ENCODE measurements at places on chromosomes 2 and 18.

- DNase-seq, result no peak
Measured at GRCh38 chr18:505483-506122, 5.1 kb upstream of the COLEC12 start.

DNA sequence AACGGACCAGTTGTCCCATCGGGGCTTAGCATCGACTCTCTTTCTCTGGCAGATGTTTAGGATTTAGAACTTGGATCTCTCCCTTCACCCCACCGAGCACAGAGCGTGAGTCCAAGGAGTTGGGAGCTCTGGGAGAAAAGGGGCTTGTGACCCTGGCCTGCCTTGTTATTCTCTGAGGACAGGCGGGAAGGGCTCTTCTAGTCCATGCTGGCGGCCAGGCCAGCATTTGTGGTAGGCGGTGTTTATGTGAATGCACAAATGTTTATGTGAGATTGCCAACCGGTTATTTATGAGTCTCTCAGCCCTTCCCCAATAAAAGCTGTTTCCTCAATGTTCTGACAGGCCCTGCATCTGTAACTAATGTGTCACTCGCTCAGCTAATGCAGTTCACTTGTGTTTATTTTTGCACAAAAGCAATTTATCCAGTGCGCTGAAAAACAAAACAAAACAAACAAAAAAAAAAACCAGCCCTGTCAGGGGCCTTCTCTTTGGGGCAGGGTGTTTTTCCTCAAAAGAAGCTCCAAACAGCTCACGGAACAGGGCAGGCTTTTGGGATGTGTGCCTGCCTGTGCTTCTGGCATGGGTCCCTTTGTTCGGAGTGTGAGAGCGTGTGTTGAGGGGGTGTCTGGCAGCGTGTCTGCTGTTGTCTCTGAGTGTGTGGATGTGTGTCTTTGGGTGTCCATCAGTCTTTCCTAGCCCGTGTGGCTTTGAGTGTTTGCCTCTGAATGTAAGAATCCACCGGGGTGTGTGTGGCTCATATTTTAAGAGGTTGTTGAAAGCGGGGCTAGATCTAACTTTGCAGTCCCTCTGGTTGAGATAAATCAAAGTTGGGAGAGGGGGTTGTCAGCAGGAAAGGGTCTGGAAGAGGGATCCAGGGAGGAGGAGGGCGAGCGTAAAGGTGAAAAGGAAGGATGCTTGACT lies 52.8 kb upstream of the HAAO start:
- DNase-seq, result no peak

DNA sequence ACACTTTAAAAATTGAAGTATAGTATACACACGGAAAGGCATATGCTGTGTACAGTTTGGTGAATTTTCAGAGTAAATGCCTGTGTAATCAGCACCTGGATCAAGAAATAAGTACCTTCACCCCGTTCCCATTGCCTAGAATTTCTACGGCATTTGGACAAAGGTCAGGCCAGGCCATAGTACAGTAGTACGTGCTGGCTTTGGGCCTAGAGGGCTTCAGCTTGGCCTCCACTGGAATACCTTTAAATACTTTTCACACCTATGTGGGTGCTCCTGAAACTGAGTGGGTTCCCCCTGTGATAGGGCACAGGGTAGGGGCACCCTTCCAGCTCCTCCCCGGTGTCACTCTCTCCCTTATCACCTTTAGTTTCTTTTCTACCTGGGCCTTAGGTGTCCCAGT lies 26.5 kb downstream of the TET3 start:
- no peak for DNase-seq

DNA sequence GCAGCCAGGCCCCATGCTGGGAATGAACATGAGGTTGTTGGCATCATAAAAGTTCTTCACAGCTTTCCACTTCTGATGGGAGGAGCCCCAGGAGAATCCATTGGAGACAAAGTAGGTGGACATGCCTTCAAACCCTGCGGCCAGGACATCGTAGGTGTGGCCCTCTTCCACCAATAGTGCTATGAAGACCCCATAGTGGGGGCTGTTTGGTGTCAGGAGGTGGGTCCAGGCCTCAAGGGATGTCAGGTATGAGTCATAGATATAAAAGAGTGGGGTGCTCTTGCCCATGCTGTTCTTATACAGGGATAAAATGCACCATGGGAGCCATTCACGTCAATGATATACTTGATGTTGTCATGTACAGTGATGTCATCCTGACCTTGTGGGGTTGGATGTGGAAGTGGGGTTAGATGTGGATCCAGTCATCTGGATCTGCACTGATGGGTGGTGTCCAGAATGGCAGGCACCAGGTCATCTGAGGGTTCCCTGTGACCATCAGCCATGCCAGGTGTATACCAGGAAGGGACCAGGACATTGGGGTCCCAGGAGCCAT lies 22.1 kb upstream of the MCM6 start:
- no peak for DNase-seq

DNA sequence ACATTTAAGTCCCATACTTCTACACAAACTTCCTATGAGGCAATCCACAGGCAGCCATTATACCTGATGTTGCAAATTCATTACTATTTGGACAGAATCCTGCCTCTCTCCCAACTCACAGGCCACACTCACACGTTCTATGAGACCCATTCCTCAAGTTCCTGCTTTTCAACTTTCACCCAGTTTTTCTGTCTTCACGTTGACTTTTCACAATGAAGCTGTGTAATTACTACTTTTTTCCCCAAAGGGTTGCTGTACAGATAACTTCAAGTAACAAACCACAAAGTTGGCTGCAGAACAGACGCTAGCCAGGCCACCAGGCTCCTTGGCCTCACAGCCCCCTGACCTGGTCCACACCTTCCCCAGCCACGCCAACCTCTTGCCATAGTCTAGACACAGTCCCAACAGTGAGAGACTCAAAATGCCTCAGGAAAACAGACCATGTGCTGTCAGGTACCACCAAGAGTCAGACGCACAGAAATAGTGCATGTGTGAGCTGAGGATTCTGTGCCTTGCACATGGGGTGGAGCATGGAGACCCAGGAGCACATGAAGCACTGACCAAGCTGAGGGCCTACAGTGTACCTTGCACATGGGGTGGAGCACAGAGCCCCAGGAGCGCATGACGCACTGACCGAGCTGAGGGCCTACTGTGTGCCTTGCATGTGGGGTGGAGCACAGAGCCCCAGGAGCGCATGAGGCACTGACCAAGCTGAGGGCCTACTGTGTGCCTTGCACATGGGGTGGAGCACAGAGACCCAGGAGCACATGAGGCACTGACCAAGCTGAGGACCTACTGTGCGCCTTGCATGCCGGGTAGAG lies 61.0 kb downstream of the EIPR1 start:
- DNase-seq, result no peak

DNA sequence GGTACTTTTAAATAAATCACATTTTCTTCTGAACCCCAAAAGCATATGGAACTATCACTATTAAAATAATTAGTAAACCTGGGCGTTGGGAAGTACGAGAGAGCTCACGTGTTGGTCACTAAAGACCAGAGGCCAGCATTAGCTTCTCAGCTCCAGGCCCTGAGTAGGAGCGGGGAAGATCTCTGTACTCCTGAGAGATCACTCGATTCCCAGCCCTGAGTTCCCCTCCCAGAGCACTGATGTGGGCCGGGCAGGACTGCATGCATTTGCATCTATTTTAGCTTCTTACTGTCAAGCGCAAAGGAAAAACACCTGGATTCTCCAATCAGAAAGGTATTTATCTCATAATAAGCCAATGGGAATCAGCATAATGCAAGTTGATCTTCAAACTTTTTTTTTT lies 6.2 kb downstream of the PXDN start:
- no peak for DNase-seq

GRCh38 chr2:71790226-71791060 lies 337.1 kb downstream of the DYSF start:
- no peak for DNase-seq

DNA sequence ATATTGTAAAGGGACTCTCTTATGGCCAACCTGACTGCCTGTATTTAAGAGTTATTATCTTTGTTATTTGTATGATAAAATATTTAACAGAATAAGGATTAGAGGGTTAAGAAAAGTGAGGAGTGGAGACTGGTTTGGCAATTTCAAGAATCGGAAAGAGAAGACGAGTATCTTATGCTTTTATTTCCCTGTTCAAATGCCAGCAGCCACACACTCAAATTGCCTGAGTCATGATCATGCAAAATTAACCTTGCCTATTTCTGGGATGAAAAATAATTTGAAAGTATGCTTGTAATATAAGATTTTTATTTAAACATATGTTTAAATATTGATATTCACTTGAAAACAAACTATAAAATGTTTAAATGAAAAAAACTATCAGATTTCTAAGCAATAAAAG lies 188.6 kb downstream of the CD226 start:
- no peak for DNase-seq

DNA sequence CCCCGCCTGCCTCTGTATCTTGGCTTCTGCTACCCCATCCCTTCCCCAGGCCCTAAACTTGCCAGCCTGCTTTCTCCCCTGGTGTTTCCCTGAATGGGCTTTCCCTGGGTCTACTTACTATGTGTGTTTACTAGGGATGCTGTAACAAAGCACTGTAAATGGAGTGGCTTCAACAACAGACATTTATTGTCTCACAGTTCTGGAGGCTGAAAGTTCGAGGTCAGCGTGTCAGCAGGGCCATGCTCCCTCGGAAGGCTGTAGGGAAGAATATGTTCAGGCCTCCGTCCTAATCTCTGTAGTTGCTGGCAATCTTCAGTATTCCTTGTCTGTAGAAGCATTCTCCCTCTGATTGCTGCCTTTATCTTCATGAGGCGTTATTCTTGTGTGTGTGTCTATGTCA lies 113.6 kb downstream of the DDX1 start:
- no peak for DNase-seq

DNA sequence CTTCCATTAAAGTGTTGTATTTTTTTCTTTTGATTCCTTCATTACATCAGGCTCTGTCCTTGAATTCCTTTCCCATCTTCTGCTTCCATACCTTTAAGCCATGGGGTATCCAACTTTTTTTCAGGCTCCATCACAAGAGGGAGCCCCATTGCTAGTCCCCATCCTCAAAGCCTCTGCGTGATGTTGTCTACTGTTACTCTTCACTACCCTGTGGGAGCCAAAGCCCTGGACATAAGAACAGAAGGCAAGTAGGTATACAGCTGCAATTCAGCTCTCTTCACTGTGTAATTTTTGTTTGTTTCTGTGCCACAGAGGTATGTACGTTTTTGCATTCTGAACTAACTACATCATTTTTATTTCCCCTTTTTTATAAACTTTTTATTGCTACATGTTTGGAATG lies 36.6 kb upstream of the CCNYL1 start:
- no peak for DNase-seq

DNA sequence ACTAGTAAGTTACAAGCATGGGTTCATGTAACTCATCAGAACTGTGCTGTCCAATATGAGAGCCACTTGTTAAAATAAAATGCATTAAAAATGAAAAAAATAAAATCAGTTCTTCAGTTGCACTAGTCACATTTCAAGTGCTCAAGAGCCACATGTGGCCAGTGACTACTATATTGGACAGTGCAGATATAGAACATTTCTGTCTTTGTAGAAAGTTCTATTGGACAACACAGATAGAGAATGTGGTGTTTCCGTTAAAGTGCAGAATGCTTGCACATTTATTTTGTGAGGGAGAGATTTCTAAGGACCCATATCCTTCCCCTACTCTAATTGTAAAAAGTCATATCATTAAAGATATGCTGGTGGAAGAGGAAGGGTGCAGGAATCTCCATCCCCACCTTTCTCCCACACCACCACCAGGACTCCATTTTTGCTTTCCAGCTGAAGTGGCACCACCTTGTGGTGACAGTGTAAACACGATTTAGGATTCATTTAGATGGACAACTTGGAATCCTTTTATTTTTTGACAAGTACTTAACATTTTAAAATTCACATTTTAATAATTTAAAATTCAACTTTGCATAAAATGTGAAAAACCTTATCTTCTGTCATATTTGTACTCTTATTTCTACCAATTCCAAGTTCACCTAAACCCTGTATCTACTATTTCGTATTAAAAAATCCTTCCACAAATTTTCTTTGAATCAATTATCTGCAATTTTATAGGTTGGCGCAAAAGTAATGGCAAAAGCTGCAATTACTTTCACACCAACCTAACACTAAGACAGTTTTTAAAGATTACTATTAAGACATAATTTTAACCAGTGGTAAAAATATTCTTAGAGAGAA lies 9.4 kb upstream of the CD302 start:
- no peak for DNase-seq

DNA sequence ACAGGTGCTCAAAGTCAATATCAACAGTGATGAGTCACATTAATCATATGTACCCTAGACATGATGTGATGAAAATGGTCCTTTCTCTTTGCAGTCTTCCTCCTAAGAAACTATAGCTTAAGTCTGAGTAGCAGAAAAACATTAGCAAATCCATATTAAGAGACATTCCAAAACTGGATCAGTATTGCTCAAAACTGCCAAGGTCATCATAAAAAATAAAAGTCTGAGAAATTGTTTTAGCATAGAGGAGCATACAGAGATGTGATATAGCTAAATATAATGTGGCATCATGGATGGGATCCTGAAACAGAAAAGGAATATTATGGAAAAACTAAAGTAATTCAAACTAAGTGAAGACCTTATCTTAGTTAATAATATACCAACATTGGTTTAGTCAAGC lies 1316.1 kb downstream of the SUCLG1 start:
- DNase-seq, result no peak

DNA sequence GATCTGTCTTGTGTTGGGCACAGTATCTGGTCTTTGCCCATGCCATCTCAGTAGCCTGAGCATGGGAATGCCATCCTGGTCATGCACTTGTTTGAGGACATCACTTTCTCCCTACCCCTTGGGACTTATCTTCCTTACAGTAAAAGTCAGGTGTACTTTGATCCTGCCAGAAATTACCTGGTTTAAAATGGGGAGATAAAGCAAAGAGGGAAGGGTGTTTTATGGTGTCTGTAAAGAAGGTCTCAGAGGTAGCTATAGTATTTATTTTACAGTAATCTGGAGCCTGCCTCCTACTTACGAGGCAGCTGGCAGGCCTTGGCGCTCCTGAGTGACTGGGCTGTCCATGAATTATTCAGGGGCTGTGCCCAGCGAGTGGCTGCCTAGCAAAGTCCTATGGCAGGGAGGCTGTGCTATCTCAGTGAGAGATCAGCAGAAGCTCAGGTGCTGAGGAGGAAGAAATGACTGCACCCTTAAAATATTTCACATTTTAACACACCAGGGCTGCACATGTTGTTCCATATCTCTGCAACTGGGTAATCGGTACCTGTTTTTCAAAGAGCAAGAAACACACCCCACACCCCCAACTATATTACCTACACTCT lies 93.9 kb downstream of the SPTBN1 start:
- no peak for DNase-seq

GRCh38 chr2:24986372-24986771 lies 14.6 kb upstream of the DNAJC27 start:
- DNase-seq, result no peak

DNA sequence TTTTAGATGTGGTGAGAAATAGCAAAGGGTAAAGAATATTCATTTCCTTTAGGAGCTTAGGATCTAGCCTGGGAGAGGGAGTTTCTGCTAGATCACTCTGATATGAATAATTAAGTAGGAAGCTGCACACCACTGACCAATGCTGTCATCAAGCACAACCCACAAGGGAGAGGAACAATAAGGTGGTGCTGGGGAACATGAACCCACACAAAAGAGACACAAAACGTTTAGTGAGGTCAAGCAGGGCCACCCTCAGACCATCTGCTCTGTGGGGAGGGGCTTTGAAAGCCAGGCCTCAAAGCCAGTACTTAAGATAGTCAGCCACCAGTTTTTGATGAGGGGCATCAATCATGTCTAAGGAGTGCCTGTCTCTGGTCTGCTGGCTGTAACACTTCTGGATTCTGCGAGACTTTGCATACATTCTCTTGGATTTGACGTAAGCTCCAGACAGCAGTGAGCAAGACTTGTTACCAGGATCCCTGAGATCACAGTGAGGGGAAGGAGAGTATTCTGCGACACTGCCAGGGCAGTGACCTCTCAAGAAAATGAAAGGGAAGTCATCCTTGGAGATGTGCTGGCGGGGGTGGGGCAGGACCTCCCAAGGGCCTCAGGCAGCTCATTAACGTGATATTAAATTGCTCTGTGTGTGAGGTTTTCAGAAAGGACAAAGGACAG lies 127.0 kb downstream of the CCBE1 start:
- no peak for DNase-seq
